ENCODE measurements at places on chromosomes 12 and 14.

- no peak for DNase-seq
These were observed 4.6 kb downstream of the IFI27L2 start for GRCh38 chr14:94124582-94125377.

- DNase-seq, result no peak
These were observed 68.1 kb upstream of the HECTD1 start for GRCh38 chr14:31275731-31276130.

DNA sequence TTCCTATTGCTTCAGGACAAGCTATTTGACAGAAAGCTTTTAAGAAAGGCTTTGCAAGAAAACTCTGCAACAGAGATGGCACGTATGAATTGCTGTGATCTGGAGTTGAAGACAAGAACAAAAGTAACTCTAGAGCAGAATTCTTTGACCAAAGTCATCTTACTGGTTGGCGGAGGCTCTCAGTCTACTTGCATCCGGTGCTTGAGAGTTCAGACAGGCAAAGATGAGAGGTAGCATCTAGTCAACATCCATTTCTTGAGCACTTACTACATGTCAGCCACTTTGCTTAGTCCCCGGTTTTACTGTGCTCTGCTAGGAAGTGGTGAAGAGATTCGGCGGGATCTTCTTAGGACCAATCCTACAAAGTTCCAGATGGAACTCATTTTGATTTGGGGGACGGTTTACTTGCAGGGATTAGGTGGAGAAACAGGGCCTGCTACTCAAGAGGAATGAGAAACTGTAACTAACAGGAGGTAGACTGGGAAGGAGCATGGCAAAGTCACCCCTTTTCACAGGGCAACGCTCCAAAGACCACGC lies 404 bp upstream of the CCDC91 start:
- no peak for DNase-seq

- no peak for DNase-seq
These were observed 18.5 kb upstream of the GRIP1 start for GRCh38 chr12:66697404-66697803.

GRCh38 chr14:68822132-68822651 lies 29.3 kb upstream of the ZFP36L1 start:
- DNase-seq, result no peak

GRCh38 chr12:113473942-113474341 lies 2.3 kb upstream of the LHX5 start:
- DNase-seq, result no peak

- no peak for DNase-seq
These were observed 3.3 kb downstream of the AHNAK2 start for GRCh38 chr14:104974665-104975390.

DNA sequence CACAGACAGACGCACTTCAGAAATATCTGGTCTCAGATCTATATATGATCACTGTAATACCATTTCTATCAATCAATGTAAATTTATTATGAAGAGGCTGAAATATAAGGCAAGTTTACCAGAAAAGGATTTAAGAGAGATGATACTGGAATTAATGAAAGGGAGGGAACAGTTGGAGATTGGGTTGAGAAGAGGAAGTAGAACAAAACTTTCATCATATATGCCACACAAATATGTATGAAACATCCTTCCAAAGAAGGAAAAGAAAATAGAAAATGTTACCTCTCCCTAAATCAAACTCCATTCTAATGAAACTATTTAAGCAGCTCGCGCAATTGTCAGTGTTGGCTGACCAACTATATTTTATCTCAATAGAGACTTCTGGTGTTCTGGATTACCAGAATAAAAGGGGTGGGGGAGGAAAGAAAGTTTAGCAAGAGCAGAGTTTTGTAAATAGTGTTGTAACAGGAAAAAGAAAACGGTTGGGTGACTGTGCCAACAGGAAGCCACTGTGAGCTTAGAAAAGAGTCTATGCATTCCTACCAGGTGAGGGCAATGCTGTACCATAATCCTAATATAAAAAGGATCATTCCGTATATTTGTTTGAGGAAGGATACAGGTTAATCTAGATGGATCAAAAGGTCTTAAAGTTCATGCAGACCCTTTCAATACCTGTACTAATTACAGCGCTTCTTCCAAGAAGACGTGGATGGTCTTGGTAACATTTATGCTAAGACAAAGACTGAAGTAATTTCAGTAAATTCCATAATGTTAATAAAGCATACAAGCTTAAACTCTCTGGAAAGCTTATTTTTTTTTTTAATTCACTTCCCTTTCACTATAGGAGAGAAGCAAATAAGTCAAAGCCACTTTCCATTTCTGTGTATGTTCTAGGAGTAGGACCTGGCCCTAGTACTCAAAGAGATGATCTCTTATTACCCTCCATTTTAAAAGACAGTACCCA lies 14.5 kb upstream of the LLPH start:
- no peak for DNase-seq

DNA sequence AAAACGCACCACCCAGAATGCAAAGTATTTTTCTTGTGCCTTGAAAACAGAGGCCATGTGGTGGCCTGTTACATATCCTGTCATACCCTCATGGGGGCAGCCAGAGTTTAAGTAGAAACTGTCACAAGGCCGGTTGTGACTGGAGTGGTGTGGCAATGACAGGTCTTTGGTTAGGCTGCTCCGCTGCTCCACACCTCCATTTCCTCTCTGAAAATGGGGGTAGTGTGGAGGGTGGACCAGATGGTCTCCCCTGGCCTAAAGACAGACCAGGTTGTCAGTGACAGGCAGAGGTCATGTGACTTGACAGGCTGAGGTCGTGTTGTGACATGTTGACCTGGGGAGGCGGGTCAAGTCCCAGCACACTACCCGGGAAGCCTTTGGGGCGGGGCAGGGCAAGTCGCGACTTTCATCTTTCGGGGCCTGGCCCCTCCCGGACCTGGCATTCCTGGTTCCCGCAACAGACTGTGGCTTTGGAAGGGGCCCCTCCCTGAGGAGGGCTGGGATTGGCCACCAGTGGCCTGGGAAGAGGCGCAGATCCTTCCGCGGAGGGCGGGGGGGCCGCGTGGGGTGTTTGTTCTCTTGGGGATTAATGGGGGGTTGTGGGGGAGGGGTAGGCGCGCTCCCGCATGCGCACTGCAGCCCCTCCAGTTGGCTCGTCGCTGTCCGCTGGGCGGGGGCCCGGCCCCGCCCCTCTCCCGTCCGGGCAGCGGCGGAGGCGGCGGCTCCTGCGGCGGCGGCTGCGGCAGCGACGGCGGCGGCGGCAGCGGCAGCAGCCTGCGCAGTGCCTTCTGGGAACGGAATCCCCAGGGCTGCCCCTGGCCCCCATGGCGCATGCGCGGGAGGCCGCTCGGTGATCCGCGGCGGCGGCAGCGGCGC lies at the start of gene MBD6:
TSS of gene MBD6 (plus strand) at position 814 of the 876 bp plus-strand sequence. CDS start 1,480 bp downstream, outside the sequence.
- DNase-seq, result peak; percentile 86

GRCh38 chr14:101878822-101879528 lies 85.4 kb upstream of the DYNC1H1 start:
- DNase-seq, result peak; percentile 25
